Activated T-cell treated with anti-CD3 and anti-CD28 coated beads for 1 hour (primary cell): ENCODE measurements at places on chromosomes 12 and 14.

GRCh38 chr12:119931402-119931801 is 54.3 kb upstream of the CIT start:
- no peak for DNase-seq

DNA sequence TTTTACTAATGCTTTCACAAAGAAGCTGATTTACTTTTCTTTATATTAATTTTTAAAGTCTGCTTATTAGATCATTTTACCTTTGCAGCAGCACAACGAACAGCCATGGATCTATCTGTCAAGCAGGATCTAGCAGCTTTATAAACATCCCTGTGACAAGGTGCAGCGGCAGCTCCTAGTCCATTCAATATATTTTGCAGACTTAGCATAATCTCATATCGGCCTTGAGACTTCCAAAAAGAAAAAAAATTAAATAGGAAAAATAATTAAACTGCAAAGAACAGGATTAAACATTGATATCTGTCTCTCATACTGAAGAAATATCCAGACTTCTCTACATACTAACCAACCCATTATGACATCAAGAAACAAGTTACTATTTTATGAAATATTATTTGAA is 25.2 kb downstream of the HEATR5A start:
- no peak for DNase-seq

DNA sequence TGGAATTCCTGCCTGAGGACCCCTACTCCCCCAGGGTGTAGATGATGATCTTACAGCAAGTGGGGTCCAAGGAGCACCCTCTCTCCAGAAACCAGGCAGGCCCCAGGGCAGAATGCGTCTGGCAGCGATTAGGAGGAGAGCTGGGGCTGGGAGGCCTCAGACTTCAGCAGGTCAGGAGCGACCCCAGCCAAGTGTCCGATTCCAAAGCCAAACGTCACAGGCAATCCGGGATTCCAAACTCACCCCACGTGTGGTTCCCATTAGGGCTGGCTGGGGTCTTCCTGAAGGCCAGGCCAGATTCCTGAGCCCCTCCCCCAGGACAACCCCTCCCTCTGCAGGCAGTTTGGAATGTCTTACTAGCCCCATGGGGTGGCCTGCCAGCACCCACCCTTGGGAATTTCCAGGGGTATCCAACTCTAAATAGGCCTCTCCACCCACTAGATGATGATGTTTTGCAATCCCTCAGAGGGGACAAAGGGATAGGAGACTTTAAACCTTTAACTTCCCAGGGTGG is 17.3 kb upstream of the FIGNL2 start:
- no peak for DNase-seq

GRCh38 chr12:25868193-25868592 is 90.3 kb upstream of the RASSF8 start:
- DNase-seq = no peak

DNA sequence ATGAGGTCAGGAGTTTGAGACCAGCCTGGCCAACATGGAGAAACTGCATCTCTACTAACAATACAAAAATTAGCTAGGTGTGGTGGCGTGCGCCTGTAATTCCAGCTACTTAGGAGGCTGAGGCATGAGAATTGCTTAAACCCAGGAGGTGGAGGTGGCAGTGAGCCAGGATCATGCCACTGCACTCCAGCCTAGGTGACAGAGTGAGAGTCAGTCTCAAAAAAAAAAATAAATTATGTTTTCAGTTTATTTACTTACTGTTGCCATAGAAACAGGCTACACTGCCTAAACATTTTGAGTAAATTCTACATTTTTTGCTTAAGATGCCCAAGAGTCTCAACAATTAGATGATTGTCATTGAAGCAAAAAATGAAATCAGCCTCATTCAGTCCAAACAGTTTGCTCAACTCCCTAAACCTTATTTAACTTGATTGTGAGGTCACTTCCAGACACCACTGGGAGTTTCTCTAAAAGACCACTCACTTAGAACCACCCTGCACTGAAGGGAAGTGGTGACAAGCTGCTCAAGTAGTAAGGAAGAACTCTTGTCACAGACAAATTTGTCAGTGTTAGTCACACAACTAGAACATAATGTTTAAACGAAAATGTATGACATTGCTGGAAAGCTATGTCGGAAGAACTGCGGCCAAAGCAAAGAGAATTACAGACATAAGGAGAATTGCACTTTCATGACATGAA is 9.8 kb upstream of the GNPNAT1 start:
- no peak for DNase-seq

DNA sequence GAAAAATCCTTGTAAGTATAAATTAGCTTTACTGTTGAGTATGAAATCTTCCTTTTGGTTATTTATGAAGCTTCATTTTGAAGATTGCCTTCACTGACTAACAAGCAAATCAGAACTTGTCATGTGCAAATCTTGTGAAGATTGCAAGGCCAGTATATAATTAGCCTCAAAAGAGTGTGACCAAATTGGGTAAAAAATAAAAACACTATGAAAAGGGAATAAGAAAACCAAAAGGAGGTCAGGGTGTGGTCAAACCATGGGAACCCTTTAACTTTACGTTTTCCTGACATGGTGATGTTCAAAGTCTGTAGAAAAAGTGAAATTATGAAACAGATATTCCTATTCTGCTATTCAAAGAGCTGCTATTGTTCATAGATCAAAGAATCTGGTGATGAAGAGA is 230.3 kb downstream of the BCAT1 start:
- DNase-seq = no peak

DNA sequence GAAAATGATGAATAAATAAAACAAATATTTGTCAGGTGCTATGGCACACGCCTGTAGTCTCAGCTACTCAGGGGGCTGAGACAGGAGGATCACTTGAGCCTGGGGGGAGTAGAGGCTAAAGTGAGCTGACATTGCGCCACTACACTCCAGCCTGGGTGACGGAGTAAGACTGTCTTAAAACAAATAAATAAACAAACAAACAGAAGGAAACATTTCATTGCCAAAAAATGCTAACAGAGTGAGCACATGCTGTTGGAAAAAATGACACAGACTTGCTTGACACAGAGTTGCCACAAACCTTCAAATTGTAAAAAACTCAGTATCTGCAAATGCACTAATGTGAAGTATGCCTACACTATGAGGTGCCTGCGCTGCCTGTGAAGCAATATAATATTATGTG is 50.8 kb upstream of the AP4S1 start:
- DNase-seq = no peak

DNA sequence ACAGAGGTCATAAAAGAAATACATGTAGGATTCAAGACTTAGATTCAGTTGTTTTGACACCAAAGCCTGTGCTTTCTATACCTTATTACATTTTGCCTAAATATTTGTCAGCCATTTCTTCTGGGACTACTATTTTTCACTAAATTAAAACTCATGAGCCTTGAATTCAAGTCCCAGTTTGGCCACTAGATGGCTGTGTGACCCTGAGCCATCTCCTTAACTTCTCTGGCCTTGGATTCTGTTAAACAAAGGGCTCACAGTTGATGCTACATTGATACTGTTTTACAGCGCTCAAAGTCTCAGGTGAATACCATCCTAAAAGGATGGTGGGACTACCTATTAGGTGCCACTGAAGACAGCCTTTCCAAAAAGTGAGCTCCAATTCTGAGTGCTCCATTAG is 39.6 kb upstream of the CCDC198 start:
- no peak for DNase-seq

- DNase-seq = no peak
These were observed 133.0 kb downstream of the PAWR start for GRCh38 chr12:79557690-79558315.

DNA sequence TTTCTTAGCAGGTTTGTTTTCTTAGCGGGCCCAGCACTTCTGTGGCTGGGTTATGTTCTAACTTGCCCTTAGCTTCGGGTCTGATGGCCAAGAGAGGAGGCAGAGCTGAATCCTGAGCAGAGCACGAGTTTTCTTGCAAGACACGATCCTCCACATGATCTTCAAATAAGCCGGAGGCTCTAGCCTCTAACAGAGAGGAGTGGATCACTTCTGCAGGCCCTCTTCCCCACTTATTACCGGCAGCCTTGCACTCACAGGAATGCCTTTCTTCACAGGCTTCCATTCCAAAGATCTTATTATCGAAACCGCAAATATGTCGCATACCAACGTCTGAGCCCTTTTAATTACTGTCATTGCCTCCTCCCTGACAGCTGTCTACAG is 79.5 kb downstream of the SINHCAF start:
- no peak for DNase-seq

GRCh38 chr12:495466-495865 is 35.7 kb downstream of the B4GALNT3 start:
- DNase-seq = no peak

DNA sequence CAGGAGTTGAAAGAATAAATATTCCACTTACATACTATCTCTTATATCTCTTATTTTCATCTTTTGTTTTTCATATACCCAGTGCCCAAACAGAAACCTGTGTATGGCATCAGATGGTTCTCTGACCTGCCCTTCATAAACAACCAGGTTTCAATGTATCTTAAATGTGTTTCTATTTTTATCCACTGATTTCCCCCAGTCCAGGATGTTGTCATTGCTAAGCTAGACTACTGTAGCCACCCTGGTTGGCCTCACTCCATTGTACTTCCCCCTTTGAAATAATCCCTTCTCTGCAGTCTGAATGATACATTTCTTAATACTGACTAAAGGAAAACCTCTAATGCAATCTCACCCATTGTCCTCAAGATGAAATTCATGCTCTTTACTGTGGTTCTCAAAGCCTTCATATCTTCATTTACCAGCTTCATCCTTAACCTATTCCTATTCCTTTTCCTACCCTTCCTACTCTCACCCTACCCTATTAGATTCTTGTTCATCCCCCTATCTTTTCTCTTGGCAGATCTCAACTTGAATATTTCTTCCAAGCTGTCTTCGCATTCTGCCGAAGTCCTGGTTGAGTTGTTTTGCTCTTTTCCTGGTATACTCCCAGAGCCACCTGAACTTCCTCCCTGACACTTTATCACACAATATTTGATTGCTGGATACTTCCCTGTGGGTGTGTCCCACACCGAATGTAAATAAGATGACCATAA is 312.4 kb downstream of the FOXG1 start:
- no peak for DNase-seq

DNA sequence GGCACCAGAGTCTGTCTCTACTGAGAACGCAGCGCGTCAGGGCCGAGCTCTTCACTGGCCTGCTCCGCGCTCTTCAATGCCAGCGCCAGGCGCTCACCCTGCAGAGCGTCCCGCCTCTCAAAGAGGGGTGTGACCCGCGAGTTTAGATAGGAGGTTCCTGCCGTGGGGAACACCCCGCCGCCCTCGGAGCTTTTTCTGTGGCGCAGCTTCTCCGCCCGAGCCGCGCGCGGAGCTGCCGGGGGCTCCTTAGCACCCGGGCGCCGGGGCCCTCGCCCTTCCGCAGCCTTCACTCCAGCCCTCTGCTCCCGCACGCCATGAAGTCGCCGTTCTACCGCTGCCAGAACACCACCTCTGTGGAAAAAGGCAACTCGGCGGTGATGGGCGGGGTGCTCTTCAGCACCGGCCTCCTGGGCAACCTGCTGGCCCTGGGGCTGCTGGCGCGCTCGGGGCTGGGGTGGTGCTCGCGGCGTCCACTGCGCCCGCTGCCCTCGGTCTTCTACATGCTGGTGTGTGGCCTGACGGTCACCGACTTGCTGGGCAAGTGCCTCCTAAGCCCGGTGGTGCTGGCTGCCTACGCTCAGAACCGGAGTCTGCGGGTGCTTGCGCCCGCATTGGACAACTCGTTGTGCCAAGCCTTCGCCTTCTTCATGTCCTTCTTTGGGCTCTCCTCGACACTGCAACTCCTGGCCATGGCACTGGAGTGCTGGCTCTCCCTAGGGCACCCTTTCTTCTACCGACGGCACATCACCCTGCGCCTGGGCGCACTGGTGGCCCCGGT is at the start of gene PTGDR:
PTGDR (plus strand) TSS at position 198 of the 778 bp plus-strand sequence; CDS start at position 315, 117 bp downstream.
- DNase-seq = no peak

DNA sequence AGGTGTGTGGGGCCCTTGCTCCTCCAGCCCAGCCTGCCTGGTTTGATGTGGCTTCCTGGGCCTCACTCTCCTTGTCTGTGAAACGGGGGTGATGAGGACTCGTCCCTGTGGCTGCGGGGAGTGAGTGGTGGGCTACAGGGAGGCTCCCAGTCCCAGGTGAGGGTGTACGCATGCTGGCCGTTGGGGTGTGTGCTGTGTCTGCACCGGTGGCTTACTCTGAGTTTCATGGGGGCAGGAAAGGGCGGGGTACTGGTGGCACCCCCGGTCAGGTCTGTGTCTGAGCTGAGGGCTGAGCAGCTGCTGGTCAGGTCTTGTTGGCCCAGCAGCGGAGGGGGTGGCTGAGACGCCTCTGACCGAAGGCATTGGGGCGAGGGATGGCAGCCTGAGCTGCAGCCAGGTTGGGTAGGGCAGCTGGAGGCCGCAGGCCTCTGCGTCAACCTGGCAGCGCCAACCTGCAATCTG is 11.2 kb downstream of the ULK1 start:
- DNase-seq = no peak

- no peak for DNase-seq
These were observed 141.7 kb upstream of the NRXN3 start for GRCh38 chr14:78028471-78028870.

- no peak for DNase-seq
These were observed 575 bp upstream of the FMNL3 start for GRCh38 chr12:49707812-49708147.

DNA sequence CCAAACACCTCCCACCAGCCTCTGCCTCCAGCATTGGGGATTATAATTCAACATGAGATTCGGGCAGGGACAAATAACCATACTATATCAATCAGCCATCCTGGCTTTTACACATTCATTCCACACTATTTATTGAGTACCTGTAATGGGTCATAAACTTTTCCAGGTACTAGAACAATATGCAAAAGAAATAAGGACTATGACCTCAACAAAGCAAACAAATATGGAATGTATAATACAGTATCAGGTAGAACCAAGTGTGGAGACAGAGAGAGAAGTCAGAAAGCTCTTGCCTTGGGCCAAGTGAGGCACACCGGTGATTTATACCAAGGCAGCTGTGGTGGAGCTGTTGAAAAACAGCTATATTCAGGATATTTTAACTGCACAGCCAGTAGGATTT is 116.3 kb downstream of the TSPAN8 start:
- DNase-seq = no peak

DNA sequence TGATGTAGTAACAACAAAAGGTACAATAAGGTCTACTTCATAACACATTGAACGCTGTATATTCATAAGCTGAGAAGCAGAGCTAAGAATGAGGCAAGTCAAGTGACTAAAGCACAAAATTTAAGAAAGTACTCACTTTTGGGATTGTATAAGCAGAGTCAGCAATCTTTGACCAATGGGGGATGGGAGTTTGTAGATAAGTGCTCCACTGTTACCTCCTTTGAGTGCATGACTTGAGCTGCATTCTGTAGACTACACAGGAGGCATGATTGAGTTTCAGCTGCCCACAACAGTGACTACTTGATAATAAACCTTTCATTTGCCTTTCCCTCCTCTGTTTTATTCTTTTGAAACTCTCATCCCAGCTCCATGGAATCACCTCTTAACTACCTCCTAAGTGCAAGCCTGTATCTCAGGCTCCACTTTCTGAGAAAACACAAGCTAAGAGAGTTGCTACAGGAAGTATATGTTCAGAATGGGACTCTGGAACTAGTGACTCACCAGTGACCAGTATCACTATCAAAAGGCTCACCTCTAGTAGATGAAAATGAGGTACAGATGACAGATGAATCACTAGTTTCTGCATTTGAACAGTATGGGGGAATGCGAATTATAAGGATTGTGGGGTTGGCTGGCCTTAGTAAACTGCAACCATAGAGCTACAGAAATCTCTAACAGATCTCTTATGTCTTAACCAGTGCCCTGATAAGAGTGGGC is 49.2 kb downstream of the SLC35F4 start:
- DNase-seq = no peak
